ENCODE measurements at places on chromosomes 7 and 10.
A peak's percentile ranks its signal among the peaks of the same experiment; 100 is the strongest.

GRCh38 chr7:4713183-4713784 lies 31.2 kb downstream of the FOXK1 start:
- no peak for DNase-seq

- peak; percentile 86 for DNase-seq
These were observed 47.8 kb downstream of the STRA8 start for GRCh38 chr7:135281363-135281949.

- DNase-seq, result no peak
These were observed 135.4 kb upstream of the PCBD1 start for GRCh38 chr10:71023704-71024283.

- DNase-seq, result peak; percentile 17
These were observed 144.3 kb downstream of the KIF20B start for GRCh38 chr10:89845541-89846280.

GRCh38 chr7:100380196-100380595 lies 6.9 kb downstream of the PILRA start:
- DNase-seq, result no peak

DNA sequence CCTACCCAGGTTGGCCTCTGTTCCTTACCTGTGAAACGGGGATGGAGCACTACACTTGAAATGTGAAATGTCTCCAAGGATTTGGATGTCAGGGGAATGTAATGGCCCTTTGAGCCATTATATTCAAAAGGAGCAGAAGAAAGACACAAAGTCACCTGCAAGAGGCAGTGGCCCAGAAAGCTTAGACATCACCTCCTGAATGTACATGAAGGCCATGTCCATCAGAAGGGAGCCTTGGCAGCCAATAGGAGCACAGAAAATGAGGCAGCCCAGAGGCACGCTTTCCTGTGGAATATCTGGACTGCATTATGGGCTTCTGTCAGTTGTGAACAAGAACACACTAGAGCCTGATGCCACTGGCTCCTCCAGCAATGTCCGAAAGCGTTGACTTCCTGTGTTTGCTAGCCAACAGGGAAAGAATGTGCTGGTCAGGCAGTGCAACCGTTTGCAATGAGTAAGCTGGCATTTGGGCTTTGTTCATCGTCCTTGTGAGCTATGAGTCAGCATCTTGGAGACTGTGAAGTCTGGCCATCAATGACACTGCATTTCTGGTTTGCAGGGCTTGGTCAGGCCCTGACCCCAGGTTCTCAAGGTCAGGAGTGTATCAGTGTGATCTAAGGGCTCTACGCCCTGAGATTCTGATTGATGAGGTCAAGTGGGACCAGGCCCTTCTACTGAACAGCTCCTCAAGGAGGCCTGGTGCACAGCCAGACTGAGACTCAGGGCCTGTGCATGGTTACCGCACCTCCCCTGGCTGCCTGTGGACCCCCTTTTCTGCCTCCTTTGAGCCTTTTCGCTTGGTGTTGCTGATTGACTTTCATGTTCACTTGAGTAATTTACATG lies 222.4 kb downstream of the RPS24 start:
- DNase-seq, result peak; percentile 92

- DNase-seq, result no peak
These were observed 209.4 kb downstream of the LRMDA start for GRCh38 chr10:75640803-75641202.

DNA sequence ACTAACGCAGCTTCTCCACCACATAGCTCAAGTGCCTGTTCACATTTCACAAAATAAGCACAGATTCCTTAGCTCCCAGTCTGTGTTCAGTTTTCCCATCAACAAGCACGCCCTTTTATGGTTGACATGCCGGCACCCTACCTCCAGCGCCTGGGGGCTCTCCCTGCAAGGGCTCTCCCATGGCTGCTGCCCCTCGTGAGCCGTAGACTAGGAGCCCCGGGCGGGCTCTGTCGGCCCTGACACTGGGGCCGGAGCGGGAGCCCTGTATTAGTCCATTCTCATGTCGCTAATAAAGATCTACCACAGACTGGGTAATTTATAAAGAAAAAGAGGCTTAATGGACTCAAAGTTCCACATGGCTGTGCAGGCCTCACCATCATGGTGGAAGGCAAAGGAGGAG lies 34.0 kb upstream of the PRKAR1B start:
- DNase-seq, result no peak

- DNase-seq, result no peak
These were observed 40.4 kb downstream of the TMEM270 start for GRCh38 chr7:73901231-73901822.

DNA sequence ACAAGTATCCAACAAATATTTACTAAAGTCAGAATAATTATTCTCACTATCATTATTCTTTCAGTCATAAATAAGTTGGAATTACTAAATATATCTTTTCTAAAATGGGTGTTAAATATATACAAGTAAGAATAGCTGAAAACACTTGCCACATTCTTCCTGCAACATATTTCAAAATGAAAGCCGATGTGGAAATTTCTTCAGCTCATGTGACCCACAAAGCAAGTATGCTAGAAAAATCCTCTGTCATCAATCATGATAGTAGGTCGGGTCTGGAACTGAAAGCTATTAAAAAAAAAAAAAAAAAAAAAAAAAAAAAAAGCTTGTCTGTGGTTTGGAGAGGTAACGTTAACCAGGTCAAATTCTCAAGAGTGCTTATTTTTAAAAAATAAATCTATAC lies 344.7 kb downstream of the NEBL start:
- no peak for DNase-seq

GRCh38 chr10:99233689-99234037 lies 2.0 kb downstream of the HPSE2 start:
- no peak for DNase-seq

DNA sequence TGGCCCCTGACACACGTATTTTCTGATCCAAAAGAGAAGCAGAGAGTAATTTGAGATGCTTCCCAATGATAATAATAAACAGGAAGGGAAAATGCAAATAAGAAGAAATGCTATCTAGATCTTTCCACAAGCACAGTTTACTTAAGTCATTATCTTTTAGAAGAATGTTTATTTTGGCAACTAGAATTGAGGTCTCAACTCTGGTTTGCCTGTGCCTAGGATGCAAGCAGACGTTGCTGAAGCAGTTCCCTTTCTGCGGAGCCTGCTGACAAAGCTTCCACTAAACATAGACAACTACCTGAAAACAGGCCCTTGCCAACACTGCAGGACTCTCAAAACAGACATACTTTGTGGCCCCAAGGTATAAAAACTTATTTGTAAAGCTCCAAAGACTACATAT lies 315.8 kb upstream of the POM121L12 start:
- peak; percentile 65 for DNase-seq

GRCh38 chr7:13321316-13321715 lies 633.9 kb downstream of the ARL4A start:
- DNase-seq, result no peak

DNA sequence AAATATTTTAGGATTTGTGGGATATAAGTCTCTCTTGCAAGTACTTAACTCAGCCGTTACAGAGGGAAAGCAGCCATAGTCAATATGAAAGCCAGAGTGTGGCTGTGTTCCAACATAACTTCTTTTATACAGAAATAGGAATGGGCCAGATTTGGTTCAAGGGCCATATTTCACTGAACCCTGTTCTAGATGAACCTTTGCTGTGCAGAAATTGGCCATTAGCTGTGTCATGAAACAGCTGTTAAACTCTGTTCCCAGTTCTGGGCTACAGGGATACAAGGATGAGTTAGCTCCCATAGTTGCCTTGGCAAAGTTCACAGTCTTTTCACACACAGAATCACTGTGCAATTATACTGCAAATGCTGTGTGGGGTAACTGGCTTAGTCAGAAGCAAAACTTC lies 213.9 kb upstream of the LRRN3 start:
- DNase-seq, result no peak

DNA sequence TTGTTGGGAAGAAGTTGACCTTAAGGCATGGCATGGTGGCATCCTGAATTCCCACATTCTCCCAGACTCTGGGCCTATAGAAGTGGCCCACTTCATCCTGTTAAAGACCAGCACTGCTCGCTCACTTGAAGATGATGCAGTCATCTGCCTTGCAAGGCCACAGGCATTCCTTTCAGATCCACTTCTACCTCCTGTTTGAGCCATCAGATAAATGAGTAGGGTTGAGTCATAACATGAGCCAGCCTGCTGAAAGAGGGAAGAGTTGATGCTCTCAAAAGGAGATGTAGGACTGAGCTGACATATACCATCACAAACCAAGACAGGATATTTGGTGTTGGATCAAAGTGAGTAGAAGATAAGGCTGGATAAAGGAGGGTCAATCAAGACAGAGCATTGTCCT lies 1.5 kb upstream of the EBLN1 start:
- no peak for DNase-seq

GRCh38 chr7:114392686-114393085 lies 21.9 kb upstream of the FOXP2 start:
- peak; percentile 78 for DNase-seq

- DNase-seq, result no peak
These were observed 147.7 kb downstream of the UBE2H start for GRCh38 chr7:129804890-129805719.

DNA sequence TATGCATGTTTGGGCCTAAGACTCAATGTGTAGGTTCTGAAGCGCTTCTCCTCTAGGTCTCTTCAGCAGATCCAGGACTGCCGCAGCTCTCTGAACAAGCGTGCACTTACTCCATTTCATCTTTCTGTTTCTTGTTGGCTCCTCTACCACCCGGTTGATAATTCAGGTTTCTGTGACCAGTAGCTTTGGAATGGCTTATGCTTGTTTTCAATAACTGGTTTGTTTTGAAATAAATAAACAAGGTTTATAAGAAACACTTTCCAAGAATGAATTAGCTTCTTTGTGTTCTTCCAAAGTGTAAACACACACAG lies 1.5 kb downstream of the MDFIC start:
- no peak for DNase-seq

All from H4 (cell line).